ENCODE measurements at places on chromosomes 12 and 14.

GRCh38 chr12:68422956-68423574 lies 90.9 kb upstream of the MDM1 start:
- no peak for DNase-seq

DNA sequence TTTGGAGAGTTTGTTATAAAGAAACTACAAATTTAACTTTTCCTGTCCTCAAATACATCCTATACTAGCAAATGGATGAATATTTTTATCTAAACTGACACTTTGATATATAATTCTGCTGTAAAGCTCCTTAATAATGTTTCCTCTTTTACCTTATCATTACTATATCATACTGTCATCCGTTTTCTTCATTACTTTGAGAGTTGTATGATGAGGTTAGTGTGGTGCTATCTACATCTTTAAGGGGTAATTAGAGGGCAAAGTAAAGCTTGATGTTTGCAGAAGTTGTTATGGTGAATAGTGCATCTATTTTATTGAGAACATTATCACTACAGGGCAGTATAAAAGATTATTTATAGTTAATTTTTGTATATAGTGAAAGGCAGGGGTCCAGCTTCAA lies 36.1 kb downstream of the LIN7A start:
- no peak for DNase-seq

DNA sequence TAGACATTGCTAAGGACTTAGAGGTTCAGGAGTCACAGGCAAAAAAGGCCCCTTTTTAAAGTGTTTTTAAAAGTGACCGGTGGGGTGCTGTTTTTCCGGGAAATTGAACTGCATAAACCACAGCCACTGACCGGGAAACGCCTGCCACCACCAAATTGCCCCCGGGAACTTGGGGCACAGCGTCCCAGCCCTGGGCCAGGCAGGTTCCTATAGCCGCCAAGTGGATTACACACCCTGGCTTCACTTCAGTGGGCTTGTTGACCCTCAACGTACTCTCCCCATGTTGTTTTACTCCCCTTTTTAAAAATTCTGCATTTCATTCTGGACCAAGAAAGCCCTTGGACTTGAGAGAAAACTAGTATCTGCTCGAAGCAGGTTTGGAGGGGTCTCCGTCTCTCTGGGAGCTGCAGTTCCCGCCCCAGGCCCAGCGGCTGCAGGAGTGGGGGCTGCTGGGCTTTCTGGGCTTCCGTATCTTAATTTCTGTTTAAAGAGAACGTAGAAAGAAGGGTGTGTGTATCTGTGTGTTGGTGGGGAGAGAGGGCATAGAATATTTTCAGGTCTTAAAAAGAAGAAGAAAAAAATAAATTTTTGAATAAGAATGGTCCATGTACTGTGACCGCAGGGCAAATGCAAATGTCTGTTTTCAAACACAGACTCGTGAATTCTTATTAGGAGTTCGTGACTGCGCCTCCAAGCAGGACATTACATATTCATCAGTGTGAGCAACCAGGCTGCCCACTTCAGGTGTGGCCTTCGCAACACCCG lies 82.9 kb downstream of the PAPOLA start:
- DNase-seq = no peak

DNA sequence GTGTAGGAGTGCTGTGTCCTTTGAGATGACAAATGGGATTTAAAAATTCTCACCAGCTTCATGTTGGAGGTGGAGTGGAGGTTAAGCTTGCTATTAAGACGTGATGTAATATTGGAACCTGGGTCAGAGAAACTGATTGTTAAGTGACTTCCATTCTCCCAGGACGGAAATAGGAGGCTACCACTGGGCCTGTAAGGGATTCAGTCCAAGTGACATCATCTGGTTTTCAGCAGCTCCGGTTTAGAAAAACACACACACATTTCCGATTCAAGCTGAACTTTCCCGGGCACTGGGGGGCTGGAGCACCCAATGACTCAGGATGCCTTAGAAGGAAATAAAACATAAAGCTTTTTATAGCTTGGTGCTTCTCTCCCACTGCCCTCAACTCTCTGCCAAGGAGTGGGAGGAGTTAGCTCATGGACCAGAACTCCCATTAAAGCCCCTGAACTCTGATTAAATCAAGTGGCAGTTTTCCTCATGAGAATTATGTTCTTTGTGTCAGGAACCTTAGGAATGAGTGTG lies 12.4 kb downstream of the CALM1 start:
- DNase-seq = no peak

DNA sequence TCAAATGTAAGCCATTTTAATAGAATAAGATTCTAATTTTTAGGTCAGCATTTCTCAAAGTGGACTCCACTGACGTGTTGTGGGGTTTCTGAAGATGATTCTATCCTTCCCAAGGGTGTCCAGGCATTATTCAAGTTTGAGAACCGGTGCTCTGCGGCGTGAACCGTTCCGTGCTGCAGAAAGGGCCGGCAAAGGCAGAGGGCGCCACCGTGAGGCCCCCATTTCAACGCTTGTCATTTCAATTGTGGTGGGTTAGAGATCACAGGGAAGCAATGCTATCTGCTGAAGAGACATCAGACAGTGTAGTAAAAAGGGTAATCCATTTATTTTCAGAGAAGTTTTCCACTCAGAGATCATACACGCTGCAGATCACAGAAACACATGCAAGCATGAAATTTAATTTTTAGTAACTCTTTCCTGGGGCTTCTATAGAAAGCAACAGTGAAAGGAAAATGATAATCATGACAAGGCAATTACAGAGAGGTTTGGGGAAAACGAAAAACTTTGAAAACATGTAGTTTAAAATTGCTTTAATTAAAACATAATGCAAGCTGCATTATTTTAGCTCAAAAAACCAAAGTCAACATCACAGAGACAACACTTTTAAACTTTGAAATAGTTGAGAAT lies 201.7 kb downstream of the EXOC5 start:
- peak; percentile 35 for DNase-seq

GRCh38 chr14:79144896-79145295 lies 974.7 kb downstream of the NRXN3 start:
- no peak for DNase-seq

DNA sequence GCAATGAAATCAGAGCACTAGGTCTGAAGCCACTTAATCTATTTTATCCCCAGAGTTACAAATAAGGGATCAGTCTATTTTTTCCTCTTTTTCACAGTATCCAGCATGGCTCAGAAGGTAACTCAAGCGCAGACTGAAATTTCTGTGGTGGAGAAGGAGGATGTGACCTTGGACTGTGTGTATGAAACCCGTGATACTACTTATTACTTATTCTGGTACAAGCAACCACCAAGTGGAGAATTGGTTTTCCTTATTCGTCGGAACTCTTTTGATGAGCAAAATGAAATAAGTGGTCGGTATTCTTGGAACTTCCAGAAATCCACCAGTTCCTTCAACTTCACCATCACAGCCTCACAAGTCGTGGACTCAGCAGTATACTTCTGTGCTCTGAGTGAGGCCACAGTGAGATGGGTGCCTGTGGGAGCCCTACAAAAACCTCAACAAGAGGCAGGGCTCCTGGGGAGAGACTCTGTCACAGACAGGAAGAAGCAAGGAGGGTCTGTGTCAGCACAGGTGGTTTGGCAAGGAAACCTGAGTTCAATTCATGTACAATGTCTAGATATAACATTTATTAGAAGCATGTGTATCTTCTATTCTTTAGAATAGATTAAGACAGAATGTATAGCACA lies 334.3 kb upstream of the OR4E1 start:
- DNase-seq = no peak

DNA sequence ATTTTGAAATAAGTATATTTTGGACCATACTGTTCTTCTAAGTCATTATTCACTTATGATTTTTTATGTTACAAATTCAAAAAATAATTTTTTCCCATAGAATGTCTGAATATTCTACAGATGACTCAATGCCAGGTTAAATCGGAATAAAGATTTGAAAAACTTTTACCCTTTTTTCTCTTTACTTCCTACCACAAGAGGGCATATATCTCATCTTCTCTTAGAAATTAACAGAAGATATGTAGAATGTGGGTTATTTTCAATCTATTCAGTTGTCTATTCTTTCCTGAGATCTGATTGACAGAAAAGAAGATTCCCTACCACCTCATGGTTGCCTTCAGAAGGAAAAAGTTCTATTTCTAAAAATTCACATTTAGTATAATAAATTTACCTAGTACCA lies 53.0 kb upstream of the KITLG start:
- no peak for DNase-seq

GRCh38 chr12:2835691-2836403 lies 1.0 kb upstream of the NRIP2 start:
- DNase-seq = no peak

DNA sequence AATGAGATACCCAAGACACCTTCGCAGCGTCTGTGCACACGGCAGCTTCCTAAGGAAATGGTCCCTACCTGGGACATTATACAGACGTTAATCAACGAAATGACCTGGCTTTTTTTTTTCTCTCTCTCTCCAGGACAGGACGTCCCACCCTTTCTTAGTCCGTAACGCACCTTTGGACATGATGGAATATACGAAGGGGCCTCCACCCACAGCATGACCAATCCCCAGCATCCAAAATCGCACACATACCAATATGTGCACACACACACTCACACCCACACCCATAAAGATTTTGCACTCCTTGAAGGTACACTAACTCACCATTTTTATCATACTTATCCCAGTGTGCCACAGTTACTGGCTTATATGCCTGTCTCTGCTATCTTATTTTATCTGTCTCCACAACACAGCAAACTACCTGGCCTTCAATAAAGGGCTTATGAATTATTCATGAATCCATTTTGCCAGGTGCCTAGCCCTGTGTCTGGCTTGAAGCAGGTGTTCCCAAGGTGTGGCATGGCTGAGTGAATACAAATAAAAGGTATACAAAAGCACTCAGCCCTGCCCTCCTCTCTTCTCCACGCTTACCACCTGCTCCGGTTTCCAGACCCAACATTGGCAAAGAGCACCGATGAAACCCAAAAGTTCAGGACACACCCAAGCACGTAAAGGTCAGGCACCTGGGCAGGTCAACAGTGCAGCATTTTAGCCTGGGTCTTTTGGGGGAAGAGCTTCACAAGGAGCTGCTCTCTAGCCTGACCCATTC lies 2.2 kb downstream of the SCNN1A start:
- DNase-seq = no peak
